Hematopoietic multipotent progenitor cell (in vitro differentiated cells): ENCODE measurements at places on chromosomes 1 and 21.

GRCh38 chr1:66613187-66613586, 79.2 kb downstream of the SGIP1 start:
- no peak for DNase-seq

- DNase-seq, result no peak
These were observed 174.0 kb upstream of the ATP1B1 start for GRCh38 chr1:168932539-168932938.

- no peak for DNase-seq
These were observed 234.6 kb downstream of the USP25 start for GRCh38 chr21:15964236-15964855.

DNA sequence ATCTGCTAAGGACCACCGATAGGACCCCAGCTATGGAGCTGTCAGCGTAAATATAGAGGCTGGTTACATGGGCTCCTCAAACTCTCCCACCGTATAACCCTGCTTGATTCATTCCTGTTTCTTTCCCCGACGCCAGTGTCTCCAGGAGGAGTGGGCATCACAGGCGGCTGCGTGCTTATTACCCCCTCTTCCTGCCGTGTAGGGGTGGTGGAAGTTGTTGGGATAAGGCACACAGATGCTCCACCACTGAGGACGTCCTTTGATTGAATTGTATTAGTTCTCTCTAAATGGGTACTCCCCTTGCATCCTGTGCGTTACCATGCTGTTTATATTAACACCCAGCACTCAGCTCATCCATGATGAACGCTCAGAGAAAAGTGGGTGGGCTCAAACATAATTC, 104.6 kb downstream of the ZBTB18 start:
- no peak for DNase-seq

GRCh38 chr1:185734929-185735700, 924 bp downstream of the HMCN1 start:
- no peak for DNase-seq

- peak; percentile 88 for DNase-seq
These were observed 67.2 kb upstream of the RUNX3 start for GRCh38 chr1:24996983-24997893.

GRCh38 chr1:227753999-227754711, 18.9 kb downstream of the SNAP47 start:
- no peak for DNase-seq

- DNase-seq, result no peak
These were observed 150.6 kb downstream of the SDCCAG8 start for GRCh38 chr1:243406424-243406823.

DNA sequence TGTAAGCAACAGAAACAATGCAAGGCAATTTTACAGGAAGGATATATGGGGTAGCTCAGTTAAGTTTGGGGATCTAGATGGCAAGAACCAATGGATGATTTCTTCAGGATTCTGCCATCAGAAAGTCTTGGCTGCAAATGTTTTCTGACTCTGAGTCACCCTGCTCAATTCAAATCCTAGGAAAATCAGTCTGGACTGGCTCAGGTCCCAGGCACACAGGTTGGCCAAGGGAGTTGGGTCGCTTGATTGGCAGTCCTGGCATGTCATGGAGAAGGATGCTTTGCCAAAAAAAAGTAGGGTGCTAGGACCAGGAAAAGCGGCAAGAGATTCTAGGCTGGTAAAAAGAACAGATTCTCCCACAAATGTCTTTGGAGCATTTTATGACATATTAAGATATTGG, 28.9 kb upstream of the S1PR1 start:
- no peak for DNase-seq

DNA sequence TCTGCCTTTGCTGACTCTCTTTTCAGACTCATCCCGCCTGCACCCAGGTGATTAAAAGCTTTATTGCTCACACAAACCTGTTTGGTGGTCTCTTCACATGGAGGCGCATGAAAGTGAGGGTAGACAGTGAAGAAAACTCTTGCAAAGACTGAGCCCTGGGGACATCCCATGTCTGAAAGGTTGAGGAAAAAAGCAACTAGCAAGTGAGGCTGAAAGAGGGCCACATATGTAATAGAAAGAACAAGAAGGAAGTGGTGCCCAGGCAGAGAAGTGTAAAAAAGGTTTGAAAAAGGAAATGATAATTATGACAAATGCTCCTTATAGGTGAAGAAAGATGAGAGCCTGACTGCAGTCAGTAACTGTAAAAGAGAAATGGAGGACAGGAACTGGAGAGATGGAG, 115.9 kb upstream of the NEK7 start:
- no peak for DNase-seq

DNA sequence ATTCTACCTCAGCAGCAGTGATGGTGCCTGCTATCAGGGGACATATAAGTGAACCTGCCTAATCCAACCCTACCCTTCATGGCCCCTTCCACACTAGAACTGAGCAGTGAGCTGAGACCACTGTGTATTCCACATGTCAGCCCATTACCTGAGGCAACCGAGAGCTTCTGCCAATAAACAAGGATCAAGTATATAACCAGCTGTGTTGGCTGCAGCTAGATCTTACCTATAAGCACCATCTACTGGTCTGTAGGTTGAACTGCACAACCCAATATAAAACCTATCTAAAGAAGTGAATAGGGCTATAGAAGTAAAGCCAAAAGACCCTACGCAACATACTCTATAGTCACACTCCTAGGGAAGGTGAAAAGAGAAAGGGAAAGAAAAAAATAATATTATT, 376.9 kb downstream of the HHIPL2 start:
- no peak for DNase-seq

DNA sequence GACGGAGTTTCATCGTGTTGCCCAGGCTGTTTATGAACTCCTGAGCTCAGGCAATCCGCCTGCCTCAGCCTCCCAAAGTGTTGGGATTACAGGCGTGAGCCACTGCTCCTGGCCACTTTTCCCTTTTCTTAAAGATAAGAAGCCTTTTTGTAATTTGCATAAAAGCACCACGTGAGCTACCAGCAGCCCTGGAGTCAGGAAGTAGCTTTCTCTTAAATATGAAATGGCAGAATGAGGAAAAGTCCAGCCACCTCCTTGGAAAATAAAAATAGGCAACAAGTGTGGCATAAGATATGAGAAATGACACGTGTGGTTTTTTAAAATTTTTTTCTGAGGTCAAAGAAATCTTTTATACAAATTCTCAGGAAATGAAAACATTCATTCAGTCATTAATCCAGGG, 259.7 kb downstream of the DYRK1A start:
- DNase-seq, result no peak

- DNase-seq, result no peak
These were observed 411.7 kb downstream of the BRINP3 start for GRCh38 chr1:190066011-190066410.

DNA sequence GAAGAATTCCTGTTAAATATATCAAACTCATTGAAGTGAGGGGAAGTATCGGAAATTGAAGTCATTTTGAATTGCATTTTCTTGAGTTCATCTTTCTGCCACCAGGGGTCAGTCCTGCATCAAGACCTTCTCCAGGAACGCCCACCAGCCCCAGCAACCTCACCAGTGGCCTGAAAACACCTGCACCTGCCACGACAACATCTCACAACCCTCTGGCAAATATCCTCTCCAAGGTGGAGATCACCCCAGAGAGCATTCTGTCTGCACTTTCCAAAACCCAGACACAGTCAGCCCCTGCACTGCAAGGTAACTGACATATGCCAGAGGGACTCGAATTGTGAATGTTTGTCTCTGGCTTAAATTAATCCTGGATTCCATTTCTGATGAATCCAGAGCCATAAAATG, 22.8 kb upstream of the TARS2 start:
- peak; percentile 48 for DNase-seq

DNA sequence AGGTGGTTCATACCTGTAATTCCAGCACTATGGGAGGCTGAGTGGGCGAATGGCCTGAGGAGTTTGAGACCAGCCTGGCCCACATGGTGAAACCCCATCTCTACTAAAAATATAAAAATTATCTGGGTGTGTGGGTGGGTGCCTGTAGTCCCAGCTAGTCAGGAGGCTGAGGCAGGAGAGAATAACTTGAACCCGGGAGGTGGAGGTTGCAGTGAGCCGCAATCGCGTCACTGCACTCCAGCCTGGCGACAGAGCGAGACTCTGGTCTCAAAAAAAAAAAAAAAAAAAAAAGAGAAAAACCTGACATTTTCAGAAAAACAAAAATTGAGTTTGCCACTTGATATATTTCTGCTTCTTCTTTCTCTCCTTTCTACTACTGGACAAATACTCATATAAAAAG, 24.3 kb downstream of the CA6 start:
- no peak for DNase-seq

- no peak for DNase-seq
These were observed 19.2 kb upstream of the RCAN3 start for GRCh38 chr1:24483441-24483840.

DNA sequence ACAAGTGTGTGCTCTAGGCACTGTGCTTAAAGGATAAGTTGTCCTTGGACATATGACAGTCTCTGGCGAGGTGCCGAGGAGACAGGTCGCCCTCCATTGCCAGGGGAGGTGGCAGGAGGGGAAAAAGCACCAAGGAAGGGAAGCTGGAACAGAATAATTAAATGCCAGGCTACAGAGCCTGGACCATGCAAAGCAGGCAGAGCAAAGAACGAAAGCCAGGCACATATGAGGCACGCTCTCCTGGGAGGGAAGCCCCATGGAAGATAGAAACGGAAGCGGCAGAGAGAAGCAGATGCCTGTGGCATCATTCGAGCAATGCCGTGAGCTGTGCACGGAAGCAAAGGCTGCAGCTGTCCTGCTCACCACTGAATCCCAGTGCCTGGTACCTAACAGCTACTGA, 91.2 kb downstream of the JAK1 start:
- no peak for DNase-seq

DNA sequence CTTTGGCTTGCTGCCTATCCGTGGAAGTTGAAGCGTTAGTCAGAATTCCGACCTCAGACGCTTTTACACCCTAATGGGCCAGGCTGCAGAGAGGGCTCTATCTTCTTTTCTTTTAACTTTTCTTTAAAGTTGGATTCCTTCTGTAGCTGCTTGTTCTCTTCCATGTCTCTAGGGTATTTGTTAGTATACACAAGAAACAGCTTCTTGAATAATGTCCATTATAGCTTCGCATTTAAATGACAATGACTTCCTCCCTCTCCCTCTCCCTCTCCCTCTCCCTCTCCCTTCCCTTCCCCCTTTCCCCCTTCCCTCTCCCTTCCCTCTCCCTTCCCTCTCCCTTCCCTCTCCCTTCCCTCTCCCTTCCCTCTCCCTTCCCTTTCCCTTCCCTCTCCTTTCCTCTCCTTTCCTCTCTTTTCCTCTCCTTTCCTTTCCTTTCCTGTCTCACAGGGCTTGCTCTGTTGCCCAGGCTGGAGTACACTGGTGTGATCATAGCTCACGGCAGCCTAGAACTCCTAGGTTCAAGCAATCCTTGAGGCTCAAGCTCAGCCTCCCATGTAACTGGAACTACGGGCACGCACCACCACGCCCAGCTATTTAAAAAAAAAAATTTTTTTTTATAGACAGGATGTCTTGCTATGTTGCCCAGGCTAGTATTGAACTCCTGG, 33.0 kb downstream of the RIPPLY3 start:
- no peak for DNase-seq

DNA sequence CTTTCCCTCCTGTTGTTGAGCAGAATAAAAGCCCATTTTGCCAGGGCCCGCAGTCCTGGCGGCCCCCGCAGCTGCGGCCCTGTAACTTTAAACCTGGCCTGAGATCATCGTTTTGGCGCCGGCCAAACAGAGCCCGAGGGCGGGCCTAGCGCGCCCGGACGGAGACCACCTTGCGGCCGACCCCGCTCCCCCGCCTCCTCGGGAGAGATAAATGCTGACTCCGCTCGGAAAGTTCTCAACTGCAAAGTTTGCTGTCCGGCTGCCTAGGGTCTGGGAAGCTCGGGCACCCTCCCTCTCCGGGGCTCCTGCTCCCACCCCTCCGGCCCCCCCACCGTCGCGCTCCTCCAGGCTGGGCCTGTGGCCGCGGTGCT, at the start of gene PDPN:
Gene PDPN, plus strand, starts transcription at position 238 of the 371 bp plus-strand sequence. CDS start 202 bp downstream, outside the sequence.
- no peak for DNase-seq

DNA sequence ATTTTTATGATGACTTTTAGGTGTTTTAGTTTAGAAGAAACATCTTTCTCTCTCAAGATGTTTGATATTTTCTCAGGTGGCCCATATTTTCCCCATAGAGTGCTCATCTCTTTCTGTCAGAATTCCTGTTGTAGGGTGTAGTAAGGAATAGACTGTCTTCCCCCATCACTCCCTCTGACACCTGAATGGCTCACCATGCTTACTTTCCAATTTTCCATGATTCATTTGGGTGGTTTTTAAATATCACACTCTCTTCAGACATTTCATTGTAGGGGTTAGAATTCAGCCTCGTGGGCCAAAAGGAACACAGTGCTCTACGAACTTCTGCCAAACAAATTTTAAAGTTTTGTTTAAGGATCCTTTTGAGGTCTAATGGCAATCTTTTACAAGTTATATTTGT, 24.0 kb downstream of the GIPC2 start:
- DNase-seq, result no peak

GRCh38 chr1:52695627-52696026, 2.5 kb downstream of the COA7 start:
- no peak for DNase-seq

- no peak for DNase-seq
These were observed 44.4 kb upstream of the RABGAP1L start for GRCh38 chr1:174114788-174115448.

DNA sequence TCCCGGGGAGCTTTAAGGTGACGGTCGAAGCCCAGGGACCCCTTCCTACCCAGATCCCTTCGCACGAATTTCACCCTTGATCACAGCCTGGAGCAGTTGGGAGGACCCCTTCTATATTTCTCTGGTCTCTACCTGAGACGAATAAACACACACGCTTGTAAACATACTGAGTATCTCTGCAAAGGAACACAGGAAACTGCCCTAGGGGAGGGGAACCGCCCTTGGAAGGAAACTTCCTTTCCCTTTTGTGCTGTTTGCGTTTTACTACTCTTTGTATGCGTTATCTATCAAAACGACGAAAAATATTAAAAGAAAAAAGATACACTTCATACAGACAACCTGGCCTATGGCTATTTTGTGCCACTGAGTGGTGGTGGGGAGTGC, 750 bp downstream of the NECAP2 start:
- peak; percentile 44 for DNase-seq

GRCh38 chr1:156887317-156887716, 6.2 kb upstream of the PEAR1 start:
- no peak for DNase-seq

DNA sequence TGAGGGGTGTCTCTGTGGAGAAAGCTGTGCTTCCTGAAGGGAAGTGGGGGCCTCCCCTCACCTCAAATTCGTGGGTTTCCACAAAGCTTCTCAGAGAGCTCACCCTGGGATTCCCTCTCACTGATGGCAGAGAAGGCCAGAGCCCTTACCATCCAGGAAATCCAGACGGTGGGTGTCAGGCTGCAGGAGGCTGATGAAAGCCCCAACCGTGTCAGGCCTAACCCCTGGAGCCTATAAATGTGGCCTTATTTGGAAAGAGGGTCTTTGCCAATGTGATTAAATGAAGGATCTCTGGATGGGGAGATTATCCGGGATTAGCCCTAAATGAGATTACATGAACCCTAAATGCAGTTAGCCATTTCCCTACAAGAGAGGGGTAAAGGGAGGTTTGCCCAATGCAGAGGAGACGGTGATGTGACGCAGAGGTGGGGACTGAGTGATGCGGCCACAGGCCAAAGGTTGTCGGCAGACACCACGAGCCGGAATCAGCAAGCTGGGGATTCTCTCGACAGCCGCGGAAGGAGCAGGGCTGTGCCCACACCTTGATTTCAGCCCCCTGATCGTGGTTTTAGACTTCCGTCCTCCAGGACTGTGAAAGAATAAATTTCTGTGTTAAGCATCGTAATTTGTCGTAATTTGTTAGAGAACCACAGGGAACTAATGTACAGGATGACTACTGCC, 82.6 kb downstream of the TOMM20 start:
- DNase-seq, result no peak
